Glomerular endothelial cell (primary cell): ENCODE measurements at places on chromosomes 6 and 20.
A peak's percentile ranks its signal among the peaks of the same experiment; 100 is the strongest.

DNA sequence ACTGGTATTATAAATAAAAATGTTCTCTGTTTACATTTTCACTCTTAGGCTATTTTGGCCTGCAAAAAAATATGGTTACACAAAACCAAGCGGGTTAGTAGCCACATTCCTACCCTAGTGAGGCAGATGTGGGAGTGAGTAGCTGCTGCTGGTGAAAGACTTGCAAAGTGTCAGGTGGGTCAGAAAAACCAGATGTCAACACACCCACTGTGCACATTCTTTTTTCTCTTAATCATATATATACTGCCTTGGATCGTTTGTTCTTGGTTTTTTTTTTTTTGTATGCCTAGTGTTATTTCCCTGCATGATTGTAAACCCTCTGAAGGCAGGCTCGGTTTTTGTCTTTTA, 68.0 kb upstream of the TFB1M start:
- DNase-seq: no peak

GRCh38 chr20:45181639-45182038, 6.9 kb downstream of the PI3 start:
- DNase-seq: no peak

DNA sequence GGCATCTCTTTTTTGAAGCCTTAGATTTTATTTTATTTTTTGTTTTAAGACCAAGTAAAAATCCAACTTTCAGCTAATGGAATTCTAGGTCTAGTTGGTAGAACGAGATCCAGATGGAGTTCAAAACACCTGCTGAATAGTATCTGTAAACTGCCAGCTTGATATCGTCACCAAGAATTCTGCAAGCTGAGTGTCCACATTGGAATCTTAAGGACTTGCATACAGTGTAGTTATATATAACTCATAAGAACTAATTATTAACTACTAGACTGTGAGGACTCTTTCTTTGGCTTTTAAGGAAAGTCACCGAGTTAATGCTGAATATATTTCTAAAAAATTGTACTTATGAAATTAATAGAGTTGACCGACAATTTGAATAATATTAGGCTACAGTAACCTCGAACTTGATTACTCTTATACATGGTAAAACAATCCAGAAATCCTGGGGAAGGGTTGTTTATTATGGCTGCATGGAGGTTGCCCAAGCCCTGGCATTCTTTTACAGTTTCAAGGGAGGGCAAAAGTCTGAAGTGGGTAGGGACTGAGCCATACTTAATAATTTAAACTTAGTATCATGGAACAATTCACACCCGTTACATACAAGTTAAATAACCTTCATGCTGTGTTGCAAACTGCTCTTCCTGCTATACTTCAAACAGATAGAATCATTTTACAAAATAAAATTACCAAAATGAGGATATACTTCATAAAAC, 553.9 kb downstream of the PTPRT start:
- DNase-seq: no peak

DNA sequence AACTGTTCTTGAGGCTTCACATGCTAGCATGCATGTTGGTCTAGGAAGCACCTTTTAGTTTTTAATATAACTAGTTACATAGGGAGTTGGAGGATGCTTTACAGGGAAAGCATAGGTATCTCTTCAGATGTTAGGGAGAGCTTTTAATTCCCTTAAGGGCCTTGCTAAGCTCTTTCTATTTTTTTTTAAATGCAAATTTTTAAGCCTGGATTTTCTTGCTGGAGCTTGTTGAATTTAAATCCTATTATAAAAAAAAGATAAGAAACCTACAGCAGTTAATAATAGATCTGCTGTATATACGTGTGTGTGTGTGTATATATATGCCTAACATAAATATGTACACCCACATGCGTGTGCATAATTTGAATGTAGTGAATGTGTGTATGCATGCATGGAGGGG, 79.0 kb downstream of the FIG4 start:
- DNase-seq: no peak

- no peak for DNase-seq
These were observed 92.2 kb upstream of the TENT5A start for GRCh38 chr6:81844686-81845085.

- no peak for DNase-seq
These were observed 91.7 kb downstream of the CLIC5 start for GRCh38 chr6:45923831-45924391.

DNA sequence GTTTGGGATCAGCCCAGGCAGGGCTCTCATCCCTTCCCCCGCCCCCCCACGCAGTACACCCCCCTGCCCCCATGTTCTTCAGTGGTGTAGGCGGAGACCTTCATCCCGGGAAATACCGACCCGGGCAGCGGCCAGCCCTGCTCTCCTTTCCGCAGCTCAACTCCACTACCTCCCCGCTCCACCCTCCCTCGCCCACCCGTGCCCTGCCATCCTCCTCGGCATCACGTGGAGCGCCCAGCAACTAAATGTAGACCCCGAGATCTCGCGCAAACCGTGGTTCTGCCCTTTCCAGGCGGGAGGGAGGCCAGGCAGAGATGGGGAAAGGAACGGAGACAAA, 1932.2 kb upstream of the DEFB115 start:
- DNase-seq: no peak

DNA sequence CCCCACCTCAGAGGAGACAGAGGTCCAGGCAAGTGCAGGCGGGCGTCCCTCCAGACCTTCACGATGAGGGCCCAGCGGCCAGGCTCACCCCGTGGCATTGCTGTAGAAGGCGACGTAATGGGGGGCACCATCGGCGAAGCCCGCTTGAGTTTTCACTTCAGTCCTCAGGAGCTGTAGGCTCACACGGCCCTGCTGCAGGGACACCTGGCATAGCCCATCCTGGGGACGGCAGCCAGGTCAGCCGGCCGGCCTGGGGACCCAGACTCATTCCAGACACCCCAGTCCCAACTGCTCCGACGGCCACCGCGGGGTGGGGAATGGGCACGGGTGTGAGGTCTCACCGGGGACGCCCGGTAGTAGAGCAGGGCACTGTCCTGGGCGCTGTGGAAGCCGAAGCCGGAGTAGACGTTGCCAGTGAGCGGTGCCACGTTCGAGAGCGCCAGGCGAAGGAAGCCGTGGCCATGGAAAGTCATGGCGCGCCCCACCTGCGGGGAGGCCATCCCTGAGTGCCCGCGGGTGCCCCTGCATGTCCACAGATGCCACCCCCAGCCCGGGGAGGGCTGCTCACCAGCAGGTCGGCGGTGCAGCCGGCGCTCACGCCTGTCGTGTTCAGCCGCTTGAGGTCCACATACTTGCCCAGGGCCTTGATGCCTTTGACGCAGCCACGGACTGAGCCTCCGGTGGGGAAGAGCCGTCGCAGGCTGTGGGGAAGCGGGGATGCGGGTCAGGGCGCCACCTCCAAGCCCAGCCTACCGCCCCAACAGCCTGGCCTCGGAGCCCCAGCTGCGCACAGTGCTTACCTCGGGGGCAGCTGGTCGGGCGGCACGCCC, 9.2 kb downstream of the ADRM1 start:
- DNase-seq: no peak

GRCh38 chr6:35213824-35214756, at the start of gene SCUBE3:
TSS of gene SCUBE3 (plus strand) at chr6:35213956. CDS start at chr6:35214419, 463 bp downstream.
- DNase-seq: no peak

- no peak for DNase-seq
These were observed 90.5 kb downstream of the NOL4L start for GRCh38 chr20:32494483-32495216.

DNA sequence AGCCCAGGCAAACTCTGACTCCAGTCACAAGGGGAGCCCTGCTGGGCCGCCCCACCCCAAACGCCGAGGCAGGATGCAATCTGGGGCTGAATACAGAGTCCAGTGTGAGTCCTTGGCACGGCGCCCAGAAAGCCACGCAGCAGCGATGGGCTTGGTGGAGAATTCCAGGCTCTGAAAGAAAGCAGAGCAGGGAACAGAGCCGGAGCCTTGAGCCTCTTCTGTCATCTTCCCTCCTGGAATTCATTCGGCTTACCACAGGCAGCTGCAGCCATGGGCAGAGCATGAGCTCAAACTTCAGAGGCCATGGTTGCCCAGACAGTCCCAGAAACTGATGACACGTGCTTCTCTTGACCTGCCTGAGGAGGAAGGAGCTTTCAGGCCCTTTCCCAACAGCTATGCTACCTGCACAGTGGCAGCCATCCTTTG, 441.1 kb upstream of the JARID2 start:
- DNase-seq: no peak

DNA sequence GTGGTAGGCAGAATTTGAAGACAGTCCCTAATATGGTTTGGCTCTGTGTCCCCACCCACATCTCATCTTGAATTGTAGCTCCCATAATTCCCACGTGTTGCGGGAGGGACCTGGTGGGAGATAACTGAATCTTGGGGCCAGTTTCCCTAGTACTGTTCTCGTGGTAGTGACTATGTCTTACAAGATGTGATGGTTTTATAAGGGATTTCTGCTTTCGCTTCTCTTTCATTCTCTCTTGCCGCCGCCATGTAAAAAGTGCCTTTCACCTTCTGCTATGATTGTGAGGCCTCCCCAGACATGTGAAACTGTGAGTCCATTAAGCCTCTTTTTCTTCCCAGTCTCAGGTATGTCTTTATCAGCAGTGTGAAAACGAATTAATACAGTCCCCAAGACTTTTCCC, 103.4 kb downstream of the PDE10A start:
- no peak for DNase-seq

DNA sequence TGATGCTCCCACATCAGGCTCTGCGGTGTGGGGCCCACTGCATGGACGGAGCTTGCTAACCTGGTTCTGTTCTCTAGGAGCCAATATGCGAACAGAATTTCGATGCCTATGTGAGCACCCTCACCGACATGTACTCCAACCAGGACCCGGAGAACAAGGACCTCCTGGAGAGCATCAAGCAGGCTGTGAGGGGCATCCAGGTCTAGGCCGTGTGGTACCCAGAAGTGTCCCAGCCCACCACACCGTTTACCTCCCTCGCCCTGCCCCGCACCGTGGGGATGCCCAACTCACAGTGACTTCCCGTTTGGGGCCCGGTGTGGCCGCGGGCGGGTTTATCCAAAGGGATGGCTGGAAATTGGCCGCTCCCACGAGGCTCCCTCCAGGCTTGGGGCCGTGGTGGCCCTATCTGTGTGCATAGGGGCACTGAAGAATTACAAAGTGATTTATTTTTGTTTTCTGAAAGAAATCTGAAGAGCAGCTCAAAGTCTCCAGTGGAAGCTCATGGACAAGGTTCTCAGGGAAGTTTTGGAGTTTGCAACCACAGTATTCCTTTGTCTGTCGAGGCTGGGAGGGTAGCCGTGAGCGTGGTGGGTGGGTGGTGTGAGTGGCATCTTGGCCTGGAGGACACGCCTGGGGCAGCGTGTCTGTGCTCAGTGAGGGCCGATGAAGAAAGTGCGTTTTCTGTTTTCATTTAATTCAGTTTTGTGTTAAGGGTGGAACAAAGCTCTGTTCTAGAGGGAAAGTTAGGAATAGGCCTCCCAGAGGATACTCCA, 15.1 kb upstream of the PCMTD2 start:
- DNase-seq: no peak

DNA sequence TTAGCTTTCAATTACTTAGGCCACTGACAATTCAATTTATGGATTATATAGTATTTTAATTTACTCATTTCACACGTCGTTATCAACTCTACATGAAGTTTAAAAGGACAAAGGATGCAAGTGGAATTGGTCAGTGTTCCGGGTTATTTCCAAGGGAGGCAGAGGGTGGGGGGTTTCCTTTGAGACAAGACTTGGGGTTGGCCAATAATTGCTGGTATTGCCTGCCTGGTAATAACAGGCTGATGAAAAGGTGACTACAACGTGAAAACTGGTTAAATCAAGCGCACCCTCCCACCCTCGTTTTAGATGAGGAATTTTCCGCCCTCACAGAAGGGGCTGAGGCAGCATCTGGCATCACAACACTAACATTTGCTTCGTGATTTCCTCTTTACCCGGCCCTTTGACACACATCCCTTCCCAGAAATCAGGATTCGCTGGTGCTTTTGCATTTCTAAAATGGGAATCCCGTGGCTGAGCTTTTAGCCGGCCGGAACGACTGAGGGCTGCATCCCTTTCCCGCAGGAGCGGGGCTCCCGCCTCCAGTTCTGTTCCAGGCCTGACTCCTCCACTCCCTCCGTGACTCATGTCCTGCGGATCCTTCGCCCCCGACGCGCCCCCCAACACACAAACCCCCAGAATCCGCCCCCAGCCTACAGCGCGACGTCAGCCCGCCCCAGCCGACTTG, 999 bp upstream of the PIM1 start:
- no peak for DNase-seq

GRCh38 chr6:90284236-90285041, 12.2 kb downstream of the BACH2 start:
- peak; percentile 56 for DNase-seq

DNA sequence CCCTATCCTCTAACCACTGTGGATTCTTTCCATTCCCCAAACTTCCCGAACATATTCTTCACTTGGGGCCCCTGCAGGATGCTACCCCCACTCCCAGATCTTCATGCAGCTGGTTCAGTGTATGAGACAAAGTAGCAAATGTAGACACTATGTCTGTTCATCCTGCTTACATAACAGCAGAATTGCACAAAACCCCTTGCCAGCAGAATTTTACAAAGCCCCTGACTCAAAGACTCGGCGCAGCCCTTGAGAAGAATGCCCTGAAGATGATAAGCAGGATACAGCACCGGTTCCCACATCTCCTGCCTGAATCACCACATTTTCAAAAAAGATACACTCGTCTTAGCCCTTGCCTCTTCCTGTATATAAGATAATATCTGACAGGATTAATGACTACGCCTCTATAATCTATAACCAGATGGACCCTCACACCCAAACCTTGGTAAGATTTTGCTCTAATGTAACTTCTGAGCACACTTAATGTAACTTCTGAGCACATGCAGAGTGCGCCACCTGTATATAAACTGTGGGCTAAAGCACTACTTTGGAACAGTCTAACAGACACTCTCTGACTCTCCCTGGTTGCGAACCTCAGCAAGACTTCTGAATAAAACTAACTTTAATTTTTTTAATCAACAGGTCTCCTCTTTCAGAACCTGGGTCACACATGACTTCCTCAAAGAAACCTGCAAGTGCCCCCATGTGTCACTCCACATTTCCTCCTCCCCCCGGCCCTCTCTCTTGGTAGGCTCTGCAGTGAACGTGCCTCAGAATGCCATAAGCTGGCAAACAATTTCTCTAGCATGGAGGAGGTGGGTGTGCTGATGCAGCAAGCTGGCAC, 28.7 kb downstream of the RALGAPA2 start:
- no peak for DNase-seq
